ENCODE measurements at places on chromosomes 3 and 15. TPM values are rescaled to one million over a fixed set of nuclear protein-coding genes. Genes with fewer than 3 reads are reported as not detected.

DNA sequence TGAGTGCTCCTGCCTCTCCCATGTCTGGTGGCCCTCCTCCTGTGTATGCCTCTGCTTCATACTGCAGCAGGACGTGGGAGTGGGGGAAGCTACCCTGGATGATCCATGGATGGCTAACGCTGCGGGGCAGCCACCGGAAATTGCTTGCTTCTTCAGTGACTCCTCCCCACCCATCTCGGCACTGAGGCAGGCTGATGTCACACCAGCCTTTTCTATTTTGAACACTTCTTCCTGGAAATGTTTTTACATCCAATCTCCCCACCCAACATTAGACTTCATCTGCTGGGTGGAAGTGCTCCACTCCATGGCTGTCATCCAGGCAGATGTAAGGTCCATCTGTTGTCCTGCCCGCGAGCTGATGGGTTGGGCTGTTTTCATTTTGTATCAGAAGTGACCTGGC is 58.9 kb upstream of the MUC13 start:
- DNase-seq: peak; percentile 68

GRCh38 chr15:95075792-95076677 is 844.7 kb downstream of the MCTP2 start:
- DNase-seq: no peak

DNA sequence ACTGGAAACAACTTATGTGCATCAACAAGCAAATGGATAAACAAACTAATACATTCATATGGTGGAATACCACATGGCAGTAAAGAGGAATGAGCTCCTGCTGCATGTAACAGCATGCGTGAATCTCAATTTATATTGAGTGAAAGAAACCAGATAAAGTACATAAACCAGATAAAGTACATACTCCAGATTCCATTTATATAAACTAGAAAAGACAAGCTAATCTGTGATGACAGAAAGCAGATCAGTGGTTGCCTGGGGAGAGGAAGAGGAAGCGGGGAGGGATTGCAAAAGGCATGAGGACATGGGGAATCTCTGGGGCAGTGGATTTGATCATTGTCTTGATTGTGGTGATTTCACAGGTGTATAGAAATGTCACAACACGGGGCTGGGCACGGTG is 34.2 kb downstream of the LIMD1 start:
- DNase-seq: no peak

- DNase-seq: no peak
Observed at GRCh38 chr3:117314441-117315150, 605.0 kb downstream of the TUSC7 start.

DNA sequence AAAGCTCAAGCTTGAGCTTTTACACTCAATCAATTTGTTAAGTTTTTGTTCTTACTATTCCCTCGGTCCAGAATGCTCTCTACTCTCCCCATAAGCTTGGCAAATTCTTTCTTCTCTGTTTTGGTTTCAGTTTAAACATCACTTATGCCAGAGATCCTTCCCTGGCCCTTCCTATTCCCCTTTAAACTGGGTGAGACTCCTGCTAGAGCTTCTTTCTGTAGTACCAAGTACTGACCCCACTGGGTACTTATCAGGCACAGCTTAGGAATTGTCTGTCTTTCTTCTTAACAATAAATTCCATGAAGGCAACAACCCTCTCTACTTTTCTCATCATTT is 76.7 kb upstream of the PHLDB2 start:
- no peak for DNase-seq

DNA sequence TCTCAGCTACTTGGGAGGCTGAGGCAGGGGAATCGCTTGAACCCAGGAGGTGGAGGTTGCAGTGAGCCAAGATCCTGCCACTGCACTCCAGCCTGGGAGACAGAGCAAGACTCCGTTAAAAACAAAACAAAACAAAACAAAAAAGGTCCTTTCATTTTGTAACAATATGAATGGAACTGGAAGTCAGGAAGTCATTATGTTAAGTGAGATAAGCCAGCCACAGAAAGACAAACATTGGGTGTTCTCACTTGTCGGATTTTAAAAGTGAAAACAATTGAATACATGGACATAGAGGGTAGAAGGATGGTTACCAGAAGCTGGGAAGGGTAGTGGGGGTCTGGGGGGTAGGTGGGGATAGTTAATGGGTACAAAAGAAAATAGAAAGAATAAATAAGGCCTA is 12.5 kb upstream of the B3GALNT1 start:
- DNase-seq: no peak

DNA sequence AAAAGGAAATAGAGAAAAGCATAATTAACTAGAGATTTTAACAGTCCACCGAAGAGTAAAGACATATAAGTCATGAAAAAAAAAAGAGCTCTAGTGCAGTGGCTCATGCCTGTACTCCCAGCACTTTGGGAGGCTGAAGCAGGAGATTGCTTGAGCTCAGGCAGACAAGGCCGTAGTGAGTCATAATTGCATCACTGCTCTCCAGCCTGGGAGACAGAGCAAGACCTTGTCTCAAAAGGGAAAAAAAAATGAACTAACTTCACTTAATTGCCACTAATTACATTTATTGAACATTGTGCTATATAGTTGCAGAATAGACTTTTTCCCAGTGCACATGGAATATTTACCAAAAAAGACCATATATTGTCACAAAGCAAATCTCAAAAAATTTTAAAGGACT is 221.8 kb downstream of the CBLB start:
- peak; percentile 61 for DNase-seq

DNA sequence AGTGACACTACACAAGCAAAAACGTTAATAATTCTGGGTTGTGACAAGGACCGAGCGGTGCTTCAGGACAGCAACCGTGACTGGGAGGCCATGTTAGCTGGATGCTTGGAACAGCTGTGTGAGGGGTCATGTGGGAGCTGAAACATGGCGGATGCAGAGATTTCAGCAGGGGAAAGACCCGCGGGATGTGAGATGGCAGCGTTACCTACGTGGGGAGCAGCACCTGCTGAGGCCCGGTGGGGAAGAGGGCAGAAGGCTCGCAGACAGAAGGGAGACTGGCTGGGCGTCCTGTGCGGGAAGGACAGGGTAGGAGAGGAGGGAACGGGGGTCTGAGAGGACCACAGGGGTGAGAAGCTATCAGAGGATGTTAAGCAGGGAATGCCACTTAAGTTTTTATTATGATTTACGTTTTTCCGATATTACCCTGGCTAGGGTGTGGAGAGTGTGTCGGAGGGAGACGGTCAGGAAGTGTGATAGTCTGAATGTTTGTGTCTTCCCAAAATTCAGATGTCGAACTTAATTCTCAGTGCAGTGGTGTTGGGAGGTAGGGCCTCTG is 228.8 kb upstream of the LYSMD4 start:
- no peak for DNase-seq

GRCh38 chr3:180062771-180063170 is 26.0 kb upstream of the PEX5L start:
- no peak for DNase-seq

- DNase-seq: no peak
Observed at GRCh38 chr3:148585671-148586379, 111.9 kb upstream of the AGTR1 start.

DNA sequence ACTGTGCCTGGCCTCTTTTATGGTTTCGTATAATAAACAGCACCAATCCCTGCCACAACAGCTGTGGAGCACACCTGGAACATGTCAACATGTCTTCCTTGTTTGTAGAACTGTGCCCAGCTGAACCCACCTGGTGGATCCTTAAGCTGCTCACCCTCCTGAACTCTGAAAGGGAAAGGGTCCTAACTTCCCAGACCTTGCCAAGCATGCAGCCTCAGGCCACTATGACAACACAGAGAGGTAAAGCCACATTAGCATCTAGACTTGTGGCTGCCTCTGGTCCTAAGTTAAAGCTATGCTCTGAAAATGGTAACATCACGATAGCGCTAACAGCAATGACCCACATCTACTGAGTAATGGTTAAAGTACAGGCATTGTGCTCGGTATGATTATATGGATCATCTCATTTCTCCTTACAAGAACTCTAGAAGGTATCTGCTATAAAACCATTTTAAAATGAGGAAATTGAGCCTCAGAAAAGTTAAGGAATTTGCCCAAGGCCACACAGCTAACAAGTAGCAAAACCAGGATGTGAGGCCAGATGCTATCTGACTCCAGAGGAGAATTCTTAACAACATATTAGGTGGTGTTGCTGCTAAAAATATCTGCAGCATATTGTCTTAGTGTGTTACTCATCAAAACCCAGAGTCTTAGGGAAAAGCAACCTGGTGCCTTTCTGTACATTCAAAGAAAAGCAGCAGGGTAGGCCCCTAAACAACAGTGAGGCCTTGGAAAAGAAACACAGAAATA is 23.1 kb upstream of the HERC1 start:
- DNase-seq: no peak

- no peak for DNase-seq
Observed at GRCh38 chr3:50168791-50169190, 13.7 kb downstream of the SEMA3F start.

DNA sequence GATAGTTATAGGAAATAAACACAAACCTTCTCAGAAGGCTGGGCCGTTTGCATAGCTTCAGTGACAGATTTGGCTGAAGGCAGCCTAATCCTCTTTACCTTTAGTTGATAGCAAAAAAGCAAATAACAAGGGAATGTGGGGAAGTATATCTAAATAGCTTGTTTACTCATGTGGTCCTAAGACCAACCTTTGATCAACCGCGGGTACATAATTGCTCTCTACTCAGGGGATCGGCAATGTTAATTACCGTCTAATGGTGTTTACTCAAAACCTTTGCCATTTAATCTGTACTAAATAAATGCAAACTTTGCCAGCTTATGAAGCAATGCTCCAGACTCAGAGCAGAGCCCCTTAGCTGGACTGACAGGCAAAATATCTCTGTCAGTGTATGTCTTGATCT is 51.6 kb downstream of the EIF3J start:
- no peak for DNase-seq

DNA sequence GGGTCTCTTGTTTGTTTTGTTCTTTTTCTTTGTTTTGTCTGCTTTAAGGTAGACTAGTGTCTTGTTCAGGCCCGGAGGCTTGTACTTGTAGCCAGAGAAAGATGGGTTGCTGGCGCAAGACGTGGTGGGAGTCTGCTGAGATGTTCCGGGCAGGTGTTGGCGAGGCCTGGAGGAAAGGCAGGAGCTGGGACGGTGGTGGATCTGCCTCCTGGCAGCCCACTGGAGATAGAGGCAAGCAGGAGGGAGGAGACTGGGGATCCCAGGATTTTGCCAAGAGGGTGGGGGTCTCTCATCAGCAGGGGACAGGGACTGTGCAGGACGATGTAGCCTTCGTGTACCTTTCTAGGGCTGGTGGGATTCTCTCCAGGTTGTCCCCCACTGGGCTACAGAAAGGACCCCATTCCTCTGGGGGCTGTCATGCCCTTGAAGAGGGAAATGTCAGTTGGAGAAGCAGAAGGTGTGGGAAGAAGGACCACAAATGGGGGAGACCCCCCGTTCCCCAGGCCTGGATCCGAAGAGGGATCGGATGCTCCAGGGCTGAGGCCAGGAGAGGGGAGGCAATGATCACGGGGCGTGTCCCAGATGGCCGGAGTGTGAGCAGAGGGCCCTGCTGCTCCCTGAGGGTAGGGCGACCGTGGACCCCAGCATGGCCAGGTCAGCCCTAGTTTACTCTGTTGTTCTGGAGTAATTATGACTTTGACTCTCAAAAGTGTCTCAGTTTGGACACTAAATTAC is 7.0 kb downstream of the CHAC1 start:
- DNase-seq: no peak

GRCh38 chr3:131518680-131519079 is 15.9 kb upstream of the MRPL3 start:
- no peak for DNase-seq

PPM1L gene
- total RNA-seq: 8.8 TPM

PP2D1 gene
- total RNA-seq: not detected

POTEB3 gene
- not detected for total RNA-seq

SERINC4 gene
- not detected for total RNA-seq

CFAP92 gene
- total RNA-seq: 0.62 TPM

DLEC1 gene
- total RNA-seq: 0.26 TPM

Data from aorta (tissue), 5 donors.